ENCODE measurements at places on chromosomes 7 and 10. TPM values are rescaled to one million over a fixed set of nuclear protein-coding genes. Genes with fewer than 3 reads are reported as not detected.

The SPDYE16 gene
- total RNA-seq = not detected

The ZNF716 gene
- total RNA-seq = not detected

The ARMC10 gene
- 34.2 TPM for total RNA-seq

The OIT3 gene
- 0.09 TPM for total RNA-seq

The PALS2 gene
- 26.8 TPM for total RNA-seq

The FUOM gene
- total RNA-seq = 17.0 TPM

The CALHM1 gene
- total RNA-seq = not detected
